K562 (cell line): ENCODE measurements at places on chromosomes 16 and 17. TPM values are rescaled to one million over a fixed set of nuclear protein-coding genes. Genes with fewer than 3 reads are reported as not detected.
A peak's percentile ranks its signal among the peaks of the same experiment; 100 is the strongest.

DNA sequence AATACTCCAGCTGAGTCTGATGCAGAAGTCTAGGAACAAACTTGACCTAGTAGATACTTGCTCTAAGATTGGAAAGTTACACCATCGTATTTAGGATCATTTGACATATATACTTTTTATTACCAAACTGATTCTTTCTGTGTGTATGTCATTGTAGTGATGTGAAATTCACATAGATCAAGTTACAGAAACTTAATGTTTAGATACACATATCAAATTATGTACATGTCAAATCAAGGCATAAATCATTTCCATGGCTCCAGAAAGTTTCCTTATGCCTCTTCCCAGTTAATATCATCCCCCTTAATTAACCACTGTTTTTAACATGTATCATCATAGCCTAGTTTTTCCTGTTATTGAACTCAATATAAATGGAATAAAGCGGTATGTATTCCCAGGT lies 292.0 kb upstream of the CDH11 start:
- no peak for DNase-seq

DNA sequence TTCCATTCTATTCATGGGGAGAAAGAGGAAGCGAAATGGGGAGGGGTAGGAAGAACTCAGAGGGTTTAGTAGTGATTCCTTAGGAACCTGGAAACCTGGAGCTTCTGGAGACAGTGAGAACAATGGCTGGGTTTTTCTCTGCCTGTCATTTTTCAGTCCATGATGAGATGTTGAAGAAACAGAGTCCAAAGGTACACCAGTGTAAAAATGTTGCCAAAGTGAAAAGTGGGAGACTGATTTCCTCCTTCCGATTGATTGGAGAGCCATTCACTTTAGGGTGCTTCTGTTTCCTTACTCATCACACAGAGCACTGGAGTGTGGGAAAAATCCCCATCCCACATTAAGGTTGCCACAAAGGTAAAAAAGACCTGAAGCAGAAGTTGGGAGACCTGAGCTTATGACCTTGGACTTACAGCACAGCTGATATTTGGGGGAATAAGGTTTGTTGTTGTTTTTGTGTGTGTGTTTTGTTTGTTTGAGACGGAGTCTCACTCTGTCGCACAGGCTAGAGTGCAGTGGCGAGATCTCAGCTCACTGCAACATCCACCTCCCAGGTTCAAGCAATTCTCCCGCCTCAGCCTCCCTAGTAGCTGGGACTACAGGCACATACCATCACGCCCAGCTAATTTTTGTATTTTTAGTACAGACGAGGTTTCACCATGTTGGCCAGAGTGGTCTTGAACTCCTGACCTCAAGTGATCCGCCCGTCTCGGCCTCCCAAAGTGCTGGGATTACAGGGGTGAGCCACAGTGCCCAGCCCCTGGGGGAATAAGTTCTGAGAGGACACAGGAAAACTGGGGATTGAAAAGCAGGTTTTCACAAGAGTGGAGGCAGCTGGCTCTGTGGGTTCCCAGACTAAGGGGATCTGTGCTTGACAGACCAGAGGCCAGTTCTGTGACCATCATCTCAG lies 1.4 kb upstream of the DHX8 start:
- DNase-seq: no peak

ITGAX gene
- 0.35 and 0.51 TPM in 2 replicates for total RNA-seq

MPV17L gene
- 0.11 TPM in 1 of 2 replicates, not detected in the other for total RNA-seq

GRCh38 chr17:958712-959451 lies 20.7 kb downstream of the NXN start:
- DNase-seq: no peak

DNA sequence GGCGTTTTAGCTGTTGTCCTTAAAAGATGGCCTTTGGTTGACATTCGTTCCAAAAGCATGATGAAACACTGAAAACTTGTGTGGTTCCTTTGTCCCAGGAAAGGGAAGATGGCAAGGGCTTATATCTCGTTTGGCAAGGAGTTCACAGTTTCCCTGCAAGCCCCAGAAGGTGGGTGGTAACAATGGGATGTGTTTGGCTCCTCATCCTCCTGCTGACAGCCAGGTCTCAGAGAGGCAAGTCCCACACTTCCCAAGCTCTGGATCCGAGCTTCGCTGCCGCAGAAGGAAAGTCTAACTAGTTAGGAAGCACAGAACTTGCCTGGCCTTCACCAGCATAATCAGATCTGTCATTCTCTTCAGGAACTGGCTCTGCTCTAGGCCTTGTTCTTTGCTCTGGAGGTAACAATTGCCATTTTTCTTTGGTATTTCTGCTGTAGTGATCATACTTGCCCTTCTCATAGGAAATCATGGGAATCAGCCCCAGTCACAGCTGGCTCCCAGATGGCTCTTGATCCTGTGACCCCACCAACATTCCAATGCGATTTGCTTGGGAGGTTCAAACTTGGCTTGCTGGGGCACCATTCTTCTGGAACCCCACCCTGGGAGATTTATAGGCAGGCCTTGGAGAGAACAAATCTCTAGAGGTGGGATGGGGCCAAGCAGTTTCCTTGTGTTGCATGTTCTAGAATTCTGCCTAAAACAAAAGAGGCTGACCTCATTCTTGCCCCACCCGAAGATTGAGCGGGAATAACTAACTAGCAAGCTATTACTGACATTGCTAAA lies 17.9 kb downstream of the KPNA2 start:
- no peak for DNase-seq

GRCh38 chr16:24553983-24554382 lies 14.6 kb downstream of the RBBP6 start:
- no peak for DNase-seq

DNA sequence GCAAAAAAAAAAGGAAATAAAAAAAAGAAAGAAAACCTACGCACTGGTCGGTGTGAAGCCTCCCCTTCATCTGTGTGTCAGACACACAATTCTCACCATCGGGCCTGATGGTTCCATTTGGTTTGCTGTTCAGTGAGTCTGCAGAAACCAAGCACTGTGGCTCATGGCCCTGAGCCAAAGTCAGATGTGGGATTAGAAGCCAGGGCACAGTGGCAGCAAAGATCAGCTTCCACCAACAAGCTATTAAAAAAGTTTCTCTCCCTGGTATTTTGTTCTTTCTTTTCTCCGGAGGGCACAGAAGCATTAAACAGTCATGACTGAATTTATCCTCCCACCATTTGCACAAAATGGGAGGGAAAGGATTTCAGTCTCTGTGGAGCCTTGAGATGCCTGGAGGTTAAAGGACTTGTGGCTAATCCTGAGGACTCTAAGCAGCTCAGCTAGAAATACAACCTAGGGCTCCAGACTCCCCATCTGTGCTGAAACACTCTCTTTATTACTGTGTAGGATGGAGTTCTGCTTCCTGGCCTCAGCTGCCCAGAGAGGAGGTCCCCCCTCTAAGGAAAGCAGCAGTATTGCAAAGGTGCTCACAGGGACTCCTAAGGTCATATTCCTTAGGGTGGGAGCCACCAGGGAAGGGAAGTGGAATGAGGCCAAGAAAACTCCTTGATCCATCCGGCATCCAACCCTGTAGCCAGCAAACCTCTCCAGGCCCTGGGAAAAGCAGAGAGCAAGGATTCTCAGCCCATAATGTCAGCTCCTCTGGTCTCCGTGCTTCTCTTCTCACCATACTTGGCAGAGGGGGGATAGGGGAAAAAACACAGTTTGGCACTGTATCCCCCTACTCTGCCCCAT lies 28.2 kb downstream of the SLC39A11 start:
- DNase-seq: peak; percentile 37

- no peak for DNase-seq
Observed at GRCh38 chr17:9174779-9175574, 153.7 kb downstream of the NTN1 start.

STH gene
- total RNA-seq: not detected in 2 replicates

DNA sequence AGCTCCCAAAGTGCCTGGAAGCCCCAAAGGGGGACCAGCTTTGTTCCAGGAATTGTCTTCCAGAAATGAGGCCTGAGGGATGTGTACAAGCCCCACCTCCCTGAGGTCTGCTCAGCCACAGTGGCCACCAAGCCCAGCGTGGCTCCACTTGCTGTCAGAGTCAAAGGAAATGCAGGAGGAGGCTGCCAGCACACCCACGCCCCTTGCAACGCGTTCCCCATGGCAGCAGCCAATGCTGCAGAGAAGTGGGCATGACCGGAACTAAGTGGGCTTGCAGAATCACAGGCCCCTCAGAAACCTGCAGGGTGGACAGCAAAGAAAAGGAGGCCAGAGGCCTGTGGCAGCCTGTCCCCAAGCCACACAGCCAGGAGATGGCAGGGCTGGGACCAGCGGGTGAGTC lies 320.8 kb downstream of the FOXL1 start:
- no peak for DNase-seq

NLE1 gene
- 63.2 and 69.0 TPM in 2 replicates for total RNA-seq

DNA sequence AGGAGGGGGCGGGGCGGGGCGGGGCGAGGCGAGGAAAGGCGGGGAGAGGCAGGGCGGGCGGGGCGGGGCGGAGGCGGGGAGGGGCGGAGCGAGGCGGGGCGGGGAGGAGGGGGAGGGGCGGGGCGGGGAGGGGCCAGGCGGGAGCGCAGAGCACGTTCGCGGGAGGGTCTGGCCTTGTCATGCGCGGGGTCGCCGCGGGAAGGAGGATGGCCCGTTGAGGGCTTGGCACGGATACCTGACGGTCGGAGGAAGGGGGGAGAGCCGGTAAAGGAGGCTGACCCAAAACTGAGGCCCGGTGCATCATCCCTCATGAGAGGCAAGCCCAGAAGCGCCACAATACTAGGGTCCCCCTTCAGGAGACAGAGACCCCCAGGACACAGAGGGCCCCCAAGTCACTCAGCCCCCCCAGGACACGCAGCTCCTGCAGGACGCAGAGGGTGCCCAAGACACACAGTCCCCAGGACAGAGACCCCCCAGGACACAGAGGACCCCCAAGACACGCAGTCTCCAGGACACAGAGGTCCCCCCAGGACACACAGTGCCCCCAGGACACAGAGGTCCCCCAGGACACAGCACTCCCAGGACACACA lies 593 bp upstream of the WDR45B start:
- DNase-seq: peak; percentile 83

LMF1 gene
- total RNA-seq: 1.5 and 2.3 TPM in 2 replicates

- no peak for DNase-seq
Observed at GRCh38 chr17:66455060-66455459, 152.6 kb downstream of the PRKCA start.

DNA sequence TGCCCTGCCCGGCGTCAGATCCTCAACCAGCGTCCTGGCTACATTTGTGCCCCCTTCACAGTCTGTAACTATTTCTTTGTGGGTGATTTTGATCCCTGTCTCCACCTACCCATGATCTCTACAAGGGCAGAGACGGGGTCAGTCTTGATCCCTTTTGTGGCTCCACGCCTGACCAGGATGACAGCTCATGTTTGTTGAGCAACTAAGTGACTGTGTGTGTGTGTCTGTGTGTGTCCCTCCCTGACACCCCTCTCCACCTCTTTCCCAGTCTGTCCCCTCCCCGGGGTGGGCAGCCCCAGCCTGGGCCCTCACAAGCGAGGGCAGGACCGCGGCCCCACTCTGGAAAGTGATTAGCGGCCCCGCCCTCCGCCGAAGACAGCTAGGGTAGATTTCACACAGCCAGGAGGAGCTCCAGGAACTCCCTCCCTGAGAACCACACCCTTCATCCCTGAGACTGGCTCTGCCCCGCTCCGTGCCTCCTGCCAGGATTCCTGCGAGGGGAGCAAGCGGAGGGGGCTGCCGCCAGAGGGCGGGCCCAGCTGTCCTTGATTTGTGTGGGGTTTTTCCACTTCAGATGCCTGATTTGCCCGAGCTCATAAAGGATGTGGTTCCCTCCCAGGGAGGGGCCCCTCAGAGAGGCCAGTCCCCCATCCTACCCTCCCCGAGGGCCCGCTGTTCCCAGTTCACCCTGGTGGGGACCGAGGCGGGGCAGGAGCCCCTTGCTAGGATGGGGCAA lies 5.3 kb upstream of the HS3ST6 start:
- DNase-seq: peak; percentile 75

DNA sequence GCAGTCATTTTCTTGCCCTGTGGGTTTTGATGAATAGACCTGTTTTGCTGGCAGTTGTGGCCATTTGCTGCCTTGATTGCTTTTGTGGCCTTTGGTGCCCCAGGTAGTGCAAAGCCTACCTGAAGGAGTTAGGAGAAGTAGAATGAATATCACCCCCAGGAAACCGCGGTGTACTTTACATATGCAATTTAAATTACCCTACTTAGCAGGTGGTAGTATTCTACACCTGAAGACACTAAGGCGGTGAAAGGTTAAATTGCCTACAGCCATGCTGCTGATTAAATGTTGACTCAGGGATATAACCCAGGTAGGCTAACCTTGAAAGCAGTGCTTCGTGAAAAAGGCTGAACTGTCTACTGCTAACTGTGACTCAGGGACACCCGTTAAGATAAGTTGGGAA lies 27.2 kb upstream of the WWOX start:
- no peak for DNase-seq

HLF gene
- total RNA-seq: 0.24 and 0.65 TPM in 2 replicates

DNA sequence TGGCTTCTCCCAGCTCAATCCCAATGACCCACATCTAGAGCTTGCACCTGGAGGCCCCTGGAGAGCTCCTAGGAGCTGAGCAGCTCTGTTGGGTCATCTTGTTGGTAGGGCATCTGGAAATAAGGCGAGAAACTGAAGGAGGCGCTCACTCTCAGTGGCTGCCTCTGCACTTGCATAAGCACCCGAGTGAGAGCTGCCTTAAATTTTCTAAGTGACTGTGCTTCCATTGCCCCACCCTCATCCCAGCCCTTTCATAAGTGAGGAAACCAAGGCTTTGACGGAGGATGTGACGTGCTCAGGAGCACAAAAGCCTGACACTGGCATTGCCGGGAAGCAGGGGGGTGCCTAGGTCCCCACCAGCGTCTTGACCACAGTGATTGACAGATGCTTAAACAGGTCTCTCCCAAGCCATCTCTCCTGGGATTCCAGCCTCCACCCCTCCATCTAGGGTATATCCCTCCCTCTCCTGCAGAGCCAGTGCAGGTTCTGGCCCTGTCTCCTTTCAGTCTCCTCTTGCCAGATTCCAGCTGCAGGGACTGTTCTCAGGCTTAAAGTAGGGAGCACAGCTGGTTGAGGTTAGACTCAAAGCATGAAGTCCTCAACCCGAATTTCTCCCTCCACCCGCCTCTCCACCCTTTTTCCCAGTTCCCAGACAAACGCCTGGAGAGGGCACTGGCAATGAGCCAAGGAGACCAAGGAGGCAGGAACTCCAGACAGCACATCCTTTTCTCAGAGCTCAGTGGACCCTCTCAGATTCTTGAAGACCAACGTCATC lies 113.7 kb downstream of the IRX5 start:
- DNase-seq: no peak

GRCh38 chr16:28556914-28557320 lies 3.2 kb downstream of the SGF29 start:
- DNase-seq: no peak

GRCh38 chr17:59769887-59770286 lies 62.4 kb downstream of the VMP1 start:
- no peak for DNase-seq
